ENCODE measurements at places on chromosomes 13 and 19.
A peak's percentile ranks its signal among the peaks of the same experiment; 100 is the strongest.

DNA sequence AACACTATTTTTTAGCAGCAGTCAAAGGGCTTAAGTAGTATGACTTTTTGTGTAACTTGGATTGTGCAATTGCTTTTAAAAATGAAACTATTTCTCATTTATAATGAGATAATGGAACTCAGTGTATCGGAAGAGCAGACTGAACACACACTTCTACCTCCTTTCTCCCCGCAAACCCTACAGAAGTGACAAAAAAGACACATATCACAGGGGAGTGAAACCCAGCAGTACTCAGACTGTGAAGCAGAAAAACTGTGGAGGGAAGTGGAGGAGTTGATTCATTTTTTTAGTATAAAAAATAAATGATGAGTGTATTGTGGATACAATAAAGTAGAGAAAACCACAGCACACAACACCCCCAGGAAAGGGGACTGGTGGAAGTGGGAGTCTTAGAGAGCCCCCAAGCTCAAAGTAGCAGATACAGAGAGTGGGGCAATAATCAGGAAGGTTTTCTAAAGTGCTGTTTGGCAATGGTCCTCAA, 9.7 kb downstream of the LPAR6 start:
- peak; percentile 53 for DNase-seq

- DNase-seq, result no peak
Measured at GRCh38 chr13:59461411-59461810, 702.3 kb downstream of the DIAPH3 start.

- no peak for DNase-seq
Measured at GRCh38 chr19:50921426-50922316, 10.5 kb upstream of the KLK4 start.

- no peak for DNase-seq
Measured at GRCh38 chr13:38429916-38430315, 80.3 kb downstream of the UFM1 start.

DNA sequence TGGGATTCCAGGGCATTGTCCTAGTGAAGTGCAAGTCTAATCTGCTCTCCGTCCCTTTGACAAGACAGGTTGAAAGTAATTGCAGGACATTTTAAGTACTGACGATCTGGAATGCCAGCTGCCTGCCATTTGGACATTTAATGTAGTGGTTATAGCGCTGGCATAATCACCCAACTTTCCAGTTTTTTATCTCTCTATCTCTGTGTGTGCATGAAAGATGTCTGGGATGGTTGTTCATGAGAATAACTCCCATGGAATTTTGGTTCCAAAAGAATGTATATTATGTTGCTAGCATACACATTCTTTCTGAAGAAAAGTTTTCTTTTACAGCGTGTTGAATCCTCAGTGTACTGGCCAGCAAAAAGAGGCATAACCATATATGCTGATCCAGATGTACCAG, 53.6 kb downstream of the TDRD12 start:
- DNase-seq, result no peak

- DNase-seq, result no peak
Measured at GRCh38 chr19:10713317-10713716, 4.6 kb upstream of the DNM2 start.

DNA sequence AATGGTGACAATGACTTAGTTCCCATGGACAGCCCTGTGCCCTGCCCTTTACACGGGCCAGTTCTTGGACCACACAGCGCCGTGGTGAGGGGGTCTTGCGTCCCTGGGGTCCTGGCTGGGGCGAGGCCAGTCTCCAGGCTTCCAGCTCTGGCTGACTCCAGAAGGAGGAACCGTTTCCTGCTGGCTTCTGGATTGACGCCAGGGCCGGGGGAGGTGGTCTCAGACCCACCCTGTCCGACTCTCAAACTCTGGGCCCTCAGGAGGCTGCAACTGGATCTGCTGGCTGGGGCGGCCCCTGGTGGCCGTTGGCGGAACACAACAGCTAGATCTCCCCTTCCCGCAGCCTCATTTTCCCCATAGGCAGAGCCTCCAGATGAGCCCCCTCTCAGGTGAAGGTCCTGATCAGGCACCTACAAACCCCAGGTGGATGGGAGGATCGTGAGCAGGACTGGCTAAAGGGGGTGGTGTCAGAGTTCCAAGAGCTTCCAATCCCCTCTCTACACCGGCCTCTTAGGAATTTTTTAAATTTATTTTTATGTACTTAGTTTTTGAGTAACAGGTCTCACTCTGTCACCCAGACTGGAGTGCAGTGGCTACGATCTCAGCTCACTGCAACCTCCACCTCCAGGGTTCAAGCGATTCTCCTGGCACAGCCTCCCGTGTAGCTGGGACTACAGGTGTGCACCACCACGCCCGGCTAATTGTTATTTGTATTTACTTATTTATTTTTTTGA, 8.0 kb downstream of the CCDC194 start:
- peak; percentile 64 for DNase-seq

- DNase-seq, result no peak
Measured at GRCh38 chr13:62035981-62036380, 620.3 kb upstream of the PCDH20 start.

DNA sequence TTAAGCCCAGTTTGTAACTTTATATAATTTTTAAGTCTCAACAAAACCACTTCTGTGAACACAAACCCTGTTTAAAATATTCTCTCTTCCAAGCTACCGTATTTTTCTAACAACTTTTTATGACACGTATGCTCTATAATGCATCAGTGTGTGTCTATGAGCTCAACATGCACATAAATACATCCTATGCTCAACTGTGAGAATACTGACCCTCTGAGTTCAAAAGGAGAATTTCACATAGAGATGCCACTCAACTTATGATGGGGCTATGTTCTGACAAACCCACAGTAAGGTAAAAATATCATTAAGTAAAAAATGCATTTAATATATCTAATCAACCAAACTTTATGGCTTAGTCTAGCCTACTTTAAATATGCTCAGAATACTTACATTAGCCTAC, 1139.7 kb upstream of the SPRY2 start:
- no peak for DNase-seq

GRCh38 chr13:99655351-99656091, 154.2 kb downstream of the TM9SF2 start:
- peak; percentile 11 for DNase-seq

DNA sequence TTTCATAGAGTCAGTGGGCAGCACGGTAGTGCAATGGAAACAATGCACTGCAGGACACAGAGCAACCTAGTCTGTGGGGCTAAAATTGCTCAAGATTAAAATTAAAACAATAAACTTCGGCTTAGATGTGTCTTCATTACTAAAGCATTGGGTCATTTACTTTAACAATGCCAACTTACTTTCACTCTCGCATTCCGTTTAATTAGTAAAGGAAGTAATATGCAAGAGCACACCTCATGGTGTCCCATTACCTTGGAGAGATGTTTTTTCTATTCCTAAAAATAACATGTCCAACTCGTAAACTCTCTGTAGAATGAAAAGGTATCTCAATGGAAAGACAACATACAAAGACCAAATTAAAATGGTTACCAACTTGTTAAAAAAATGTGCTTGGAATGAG, 738.4 kb downstream of the PCDH17 start:
- no peak for DNase-seq

GRCh38 chr13:44312834-44313551, 60.6 kb upstream of the SERP2 start:
- DNase-seq, result no peak

GRCh38 chr19:46728693-46729339, 11.9 kb upstream of the PRKD2 start:
- DNase-seq, result peak; percentile 84

GRCh38 chr13:91816263-91816807, 417.9 kb downstream of the GPC5 start:
- DNase-seq, result no peak

GRCh38 chr13:51764184-51765141, 39.5 kb downstream of the DHRS12 start:
- DNase-seq, result peak; percentile 62

DNA sequence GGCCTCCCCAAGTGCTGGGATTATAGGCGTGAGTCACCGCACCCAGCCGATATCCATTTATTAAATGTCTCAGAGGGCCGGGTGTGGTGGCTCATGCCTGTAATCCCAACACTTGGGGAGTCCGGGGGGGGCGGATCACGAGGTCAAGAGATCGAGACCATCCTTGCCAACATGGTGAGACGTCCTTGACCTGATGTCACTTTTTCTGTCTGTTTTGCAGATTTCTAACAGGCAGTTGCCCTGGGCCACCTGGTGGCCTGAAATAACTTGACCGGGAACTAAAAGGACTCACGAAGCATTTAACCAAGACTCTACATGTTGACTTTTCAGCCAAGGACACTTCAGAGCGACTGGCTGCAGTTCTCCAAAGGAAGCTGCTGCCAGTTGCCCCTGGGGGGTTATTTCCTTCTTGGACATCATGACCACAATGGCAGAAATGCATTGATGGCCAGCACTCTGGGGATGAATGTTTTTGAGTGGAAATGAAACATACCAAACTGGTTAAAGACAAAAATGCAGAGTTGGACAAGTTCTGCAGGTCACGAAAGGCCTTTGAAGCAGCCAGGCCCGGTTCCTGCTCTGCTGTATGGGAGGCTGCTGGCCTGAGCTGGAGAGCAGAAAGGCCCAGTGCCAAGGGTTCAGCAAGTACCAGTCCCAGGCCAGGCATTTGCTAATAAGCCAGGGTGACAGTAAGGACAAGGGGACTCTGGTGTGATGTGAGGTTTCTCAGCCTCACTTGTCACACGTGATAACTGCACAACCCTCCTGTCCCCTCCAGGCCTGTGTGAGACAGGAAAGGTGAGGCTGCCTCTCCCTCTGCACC, 8.3 kb downstream of the ZNF837 start:
- DNase-seq, result no peak

GRCh38 chr13:40981949-40982348, 37.2 kb downstream of the ELF1 start:
- DNase-seq, result no peak

DNA sequence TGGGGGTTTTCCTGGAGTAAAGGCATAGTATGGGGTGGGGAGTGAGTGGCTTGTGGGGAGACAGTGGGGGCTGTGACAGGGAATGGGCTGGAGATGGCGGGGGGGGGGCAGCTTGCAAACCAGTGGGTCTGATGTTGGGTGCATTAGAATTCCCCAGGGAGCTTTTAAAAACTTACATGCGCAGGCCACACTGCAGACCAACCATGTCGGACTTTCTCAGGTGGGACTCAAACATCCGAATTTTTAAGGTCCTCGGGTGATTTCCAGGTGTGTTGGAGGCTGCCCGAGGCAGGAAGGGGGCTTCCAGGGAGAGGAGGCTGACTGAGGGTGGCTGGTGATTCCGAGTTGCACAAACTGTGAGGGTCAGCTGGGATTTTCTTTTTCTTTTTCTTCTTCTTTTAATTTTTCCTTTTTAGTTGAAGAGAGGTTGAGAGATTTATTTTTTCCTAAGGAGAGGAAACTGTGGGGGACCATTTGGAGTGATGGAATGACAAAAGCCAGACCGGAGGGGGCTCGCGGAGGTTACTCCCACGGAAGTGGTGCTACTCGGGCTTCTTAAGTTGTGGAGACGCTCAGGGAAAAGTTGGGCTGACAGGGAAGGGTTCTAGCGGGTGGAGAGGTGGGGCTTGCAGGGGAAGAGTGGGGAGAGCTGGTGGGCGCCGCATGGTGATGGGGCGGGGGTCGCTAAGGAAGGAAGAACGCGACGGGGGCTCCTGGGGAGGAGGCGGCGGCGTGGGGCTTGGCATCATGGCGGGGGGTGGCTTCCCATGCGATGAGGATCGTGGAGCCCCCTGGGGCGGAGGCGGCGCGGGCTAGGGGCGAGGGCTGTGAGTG, 997 bp upstream of the CACNG8 start:
- no peak for DNase-seq

- DNase-seq, result no peak
Measured at GRCh38 chr13:105196052-105196451, 1339.4 kb downstream of the EFNB2 start.

GRCh38 chr13:49517461-49517860, 21.7 kb downstream of the PHF11 start:
- DNase-seq, result no peak

GRCh38 chr19:28422791-28423650, 789.9 kb downstream of the UQCRFS1 start:
- no peak for DNase-seq

GRCh38 chr19:16871871-16872270, 16.9 kb upstream of the F2RL3 start:
- no peak for DNase-seq

DNA sequence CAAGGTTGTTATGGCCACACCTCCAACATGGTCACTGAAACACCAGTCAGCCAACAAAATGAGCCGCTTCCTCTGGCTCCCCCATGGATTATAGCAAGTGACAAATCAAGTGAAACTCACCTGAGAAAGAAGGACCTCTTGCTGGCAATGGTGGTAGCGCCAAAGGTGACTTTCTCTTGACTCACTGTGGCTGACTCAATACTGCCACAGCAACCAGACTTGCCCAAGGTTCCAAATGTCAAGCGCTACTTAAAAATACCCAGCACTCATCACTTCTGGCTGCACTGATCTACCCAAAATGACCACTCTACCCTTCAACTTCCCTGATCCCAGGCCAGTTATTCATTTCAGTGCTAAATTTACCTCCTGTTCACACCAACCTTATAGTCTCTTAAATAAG, 495.5 kb downstream of the FOXO1 start:
- DNase-seq, result no peak

GRCh38 chr19:7494416-7495098, 5.7 kb upstream of the PEX11G start:
- no peak for DNase-seq

- no peak for DNase-seq
Measured at GRCh38 chr19:16288544-16288943, 36.1 kb upstream of the KLF2 start.

DNA sequence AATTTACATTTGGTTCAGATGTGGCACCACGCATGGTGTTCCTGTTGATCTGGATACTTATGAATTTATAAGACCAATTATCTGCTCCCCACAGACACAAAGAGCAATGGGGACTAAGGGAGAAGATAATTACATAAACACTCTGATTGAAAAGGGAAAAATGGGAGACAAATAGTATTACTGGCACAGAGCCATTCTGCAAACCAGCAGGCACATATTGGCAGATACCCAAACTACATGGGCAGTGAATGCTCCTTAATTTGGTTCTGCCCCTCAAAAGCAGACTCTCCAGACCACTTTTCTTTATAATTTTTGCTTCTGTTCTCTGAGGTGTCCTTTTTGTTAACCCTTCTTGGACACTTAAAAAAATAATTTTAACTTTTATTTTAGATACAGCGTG, 1674.2 kb downstream of the PCDH9 start:
- DNase-seq, result no peak

GRCh38 chr19:29548483-29549085, 22.8 kb downstream of the VSTM2B start:
- no peak for DNase-seq

GRCh38 chr13:111872475-111873150, 194.3 kb upstream of the SOX1 start:
- DNase-seq, result no peak

- DNase-seq, result no peak
Measured at GRCh38 chr13:105914291-105915036, 621.0 kb downstream of the EFNB2 start.

Data from CD4-positive, alpha-beta T cell treated with Interleukin-12 subunit alpha and Interleukin-12 subunit beta, for 1 hour (primary cell).